Progenitor cell of endocrine pancreas (in vitro differentiated cells): ENCODE measurements at places on chromosomes 3 and 15. TPM values are rescaled to one million over a fixed set of nuclear protein-coding genes. Genes with fewer than 3 reads are reported as not detected.

The LHFPL4 gene
- 0.55 and 0.64 TPM in 2 replicates for total RNA-seq

The MRAS gene
- total RNA-seq, result 25.1 and 27.7 TPM in 2 replicates

The AGBL1 gene
- not detected in 2 replicates for total RNA-seq

The MAGI1 gene
- total RNA-seq, result 142 and 150 TPM in 2 replicates

The POTEB3 gene
- not detected in 2 replicates for total RNA-seq

The FMN1 gene
- 0.41 and 1.2 TPM in 2 replicates for total RNA-seq

The CRABP1 gene
- total RNA-seq, result 1.1 and 2.8 TPM in 2 replicates

The TRPC1 gene
- total RNA-seq, result 16.5 and 17.6 TPM in 2 replicates

The GAP43 gene
- total RNA-seq, result 9.6 and 11.7 TPM in 2 replicates

The INKA1 gene
- total RNA-seq, result not detected in 2 replicates

DNA sequence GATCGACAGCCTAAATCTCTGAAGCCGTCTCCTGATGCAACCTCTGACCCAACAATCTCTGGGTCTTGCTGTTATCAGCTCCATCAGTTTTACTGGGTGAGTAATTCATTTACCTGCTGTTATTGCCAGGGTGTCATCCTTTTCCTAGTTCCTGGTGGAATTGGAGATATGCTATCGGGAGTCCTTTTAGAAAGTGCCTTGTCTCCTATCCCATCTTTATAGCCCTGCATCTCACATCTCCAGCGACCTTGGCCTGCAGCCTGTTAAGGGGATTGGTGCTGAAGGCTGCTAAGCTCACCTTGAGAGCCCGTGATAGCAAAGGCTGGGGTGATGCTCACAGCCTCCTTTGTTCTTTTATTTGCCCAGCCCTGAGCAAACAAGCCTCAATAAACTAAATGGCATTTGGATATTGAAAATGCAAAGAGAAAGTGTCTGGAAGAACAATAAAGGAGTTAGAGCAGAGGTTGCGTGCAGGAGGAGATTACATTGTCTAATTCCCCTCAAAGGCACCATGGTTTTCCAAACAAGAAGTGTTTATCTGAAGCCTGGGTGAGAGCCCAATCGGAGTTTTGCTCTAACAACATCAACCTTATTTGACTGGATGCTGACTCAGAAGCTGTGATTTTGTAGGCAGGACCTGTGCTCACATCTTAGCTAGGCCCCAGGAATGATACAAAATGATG, 101.8 kb downstream of the RPLP1 start:
- H3K27me3 ChIP-seq, result peaks cover 49% of the 10 kb centered on the region
- no peak for DNase-seq
- H3K4me1 ChIP-seq, result peaks cover 64% of the 10 kb centered on the region
- no peak overlapping the region for H3K4me3 ChIP-seq

DNA sequence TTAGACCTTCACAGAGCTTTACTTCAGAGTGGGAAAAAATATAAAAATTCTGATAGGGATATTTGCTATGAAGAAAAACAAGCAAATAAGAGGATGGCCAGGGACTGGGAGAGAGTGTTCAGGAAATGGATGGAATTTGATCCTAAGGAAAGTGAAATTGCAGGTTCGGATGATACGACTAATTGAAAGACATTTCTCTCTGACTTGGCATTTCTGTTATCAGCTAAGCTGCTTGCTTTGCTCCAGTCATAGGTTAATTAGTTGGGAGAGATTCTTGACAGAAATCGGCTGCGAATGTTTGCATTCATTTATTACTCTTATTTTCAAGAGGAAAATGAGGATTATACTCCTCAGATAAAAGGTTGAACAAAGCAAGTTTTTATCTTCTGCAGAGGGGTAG, 808.7 kb upstream of the NECTIN3 start:
- DNase-seq, result no peak
- no peak overlapping the region for H3K4me3 ChIP-seq
- H3K27me3 ChIP-seq, result no peaks in the 10 kb centered on the region
- no peak overlapping the region for H3K27ac ChIP-seq

GRCh38 chr3:169213956-169214355, 449.6 kb downstream of the MECOM start:
- H3K4me3 ChIP-seq, result no peak overlapping the region
- H3K36me3 ChIP-seq, result peaks cover 21% of the 10 kb centered on the region
- peaks cover 17% of the 10 kb centered on the region for H3K4me1 ChIP-seq
- H3K27ac ChIP-seq, result no peak overlapping the region
- H3K27me3 ChIP-seq, result no peaks in the 10 kb centered on the region
- DNase-seq, result no peak

GRCh38 chr15:88193415-88193814, 63.1 kb downstream of the NTRK3 start:
- no peak overlapping the region for H3K27ac ChIP-seq
- H3K36me3 ChIP-seq, result no peaks in the 10 kb centered on the region
- no peaks in the 10 kb centered on the region for H3K4me1 ChIP-seq
- H3K27me3 ChIP-seq, result peaks cover 22% of the 10 kb centered on the region
- no peak overlapping the region for H3K4me3 ChIP-seq

DNA sequence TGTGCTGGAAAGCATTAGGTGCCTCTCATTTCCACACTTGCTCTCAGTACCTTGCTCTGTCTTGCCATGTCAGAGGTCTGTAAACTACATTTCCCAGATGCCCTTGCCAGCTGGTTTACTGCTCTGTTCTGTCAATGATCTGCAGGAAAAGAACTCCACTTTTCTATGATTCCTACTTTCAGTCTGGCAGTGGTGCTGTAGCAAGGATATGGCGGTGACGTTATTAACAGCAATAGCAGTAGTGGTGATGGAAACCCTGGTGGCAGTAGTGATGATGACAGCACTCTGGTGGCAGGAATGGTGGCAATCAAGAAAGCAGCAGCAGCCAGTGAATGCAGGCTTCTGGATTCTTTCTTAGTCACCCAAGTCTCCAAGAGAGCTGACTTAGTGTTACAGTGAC, 665.2 kb downstream of the DIPK2A start:
- H3K4me1 ChIP-seq, result peaks cover 5% of the 10 kb centered on the region
- no peaks in the 10 kb centered on the region for H3K27me3 ChIP-seq
- no peak overlapping the region for H3K4me3 ChIP-seq
- H3K36me3 ChIP-seq, result no peaks in the 10 kb centered on the region
- DNase-seq, result no peak

- peaks cover 4% of the 10 kb centered on the region for H3K4me1 ChIP-seq
- no peaks in the 10 kb centered on the region for H3K27me3 ChIP-seq
- no peaks in the 10 kb centered on the region for H3K36me3 ChIP-seq
- peak overlapping the region; percentile 50 for H3K27ac ChIP-seq
Measured at GRCh38 chr3:190258634-190259033, 63.6 kb downstream of the CLDN1 start.

GRCh38 chr3:157785102-157785826, 282.0 kb upstream of the VEPH1 start:
- no peaks in the 10 kb centered on the region for H3K36me3 ChIP-seq
- no peaks in the 10 kb centered on the region for H3K4me1 ChIP-seq
- H3K27ac ChIP-seq, result no peak overlapping the region

GRCh38 chr15:65028338-65028737, 1.1 kb downstream of the MTFMT start:
- H3K27me3 ChIP-seq, result peaks cover 10% of the 10 kb centered on the region
- peak overlapping the region; percentile 74 for H3K4me3 ChIP-seq
- no peak for DNase-seq
- H3K36me3 ChIP-seq, result peaks cover 13% of the 10 kb centered on the region

GRCh38 chr3:43417133-43417532, 130.8 kb downstream of the SNRK start:
- no peak for DNase-seq
- H3K27me3 ChIP-seq, result no peaks in the 10 kb centered on the region
- peaks cover 22% of the 10 kb centered on the region for H3K4me1 ChIP-seq

DNA sequence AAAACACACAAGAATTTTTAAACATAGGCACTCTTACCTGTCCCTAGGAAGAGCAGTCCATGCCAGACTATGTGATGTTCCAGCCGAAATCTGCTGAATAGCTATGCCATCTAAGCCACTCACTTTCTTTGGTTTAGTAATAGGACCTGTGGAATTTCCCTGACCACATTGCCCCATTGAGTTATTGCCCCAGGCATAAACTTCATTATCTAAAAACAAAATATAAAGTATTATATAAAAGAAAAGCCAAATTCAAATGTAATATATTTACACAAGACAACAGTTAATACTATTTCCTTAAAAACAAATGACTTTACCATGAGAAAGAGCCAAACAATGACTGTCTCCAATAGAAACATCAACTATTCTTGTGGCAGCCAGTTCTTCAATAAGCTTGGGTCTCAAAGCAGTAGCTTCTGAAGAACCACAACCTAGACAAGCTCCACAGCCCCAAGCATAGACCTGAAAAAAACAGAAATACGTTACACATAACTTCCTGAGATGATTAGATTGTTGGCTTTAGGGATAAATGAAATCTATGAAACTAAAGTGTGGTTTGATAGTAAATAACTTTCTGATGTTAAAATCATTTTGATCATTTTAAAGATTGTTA, 84.3 kb downstream of the HERC1 start:
- no peaks in the 10 kb centered on the region for H3K4me1 ChIP-seq
- peaks cover 21% of the 10 kb centered on the region for H3K36me3 ChIP-seq
- no peak for DNase-seq
- no peak overlapping the region for H3K4me3 ChIP-seq

DNA sequence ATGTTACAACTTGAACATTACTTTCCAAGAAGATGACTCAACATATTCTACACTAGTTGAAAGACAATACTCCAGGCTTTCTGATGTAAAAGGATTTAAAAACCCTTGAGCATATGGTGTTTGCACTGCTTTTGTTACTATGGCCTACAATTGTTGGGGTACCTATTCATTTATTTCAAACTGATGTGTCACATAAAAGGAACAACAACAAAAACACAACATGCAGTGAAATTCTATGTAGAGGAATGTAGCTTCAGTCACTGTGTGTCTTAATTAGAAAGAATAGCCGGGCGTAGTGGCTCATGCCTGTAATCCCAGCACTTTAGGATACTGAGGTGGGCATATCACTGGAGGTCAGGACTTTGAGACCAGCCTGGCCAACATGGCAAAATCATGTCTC, 1.6 kb downstream of the SPATA16 start:
- no peaks in the 10 kb centered on the region for H3K36me3 ChIP-seq
- no peak overlapping the region for H3K4me3 ChIP-seq
- H3K4me1 ChIP-seq, result peaks cover 6% of the 10 kb centered on the region
- DNase-seq, result no peak
- H3K27me3 ChIP-seq, result no peaks in the 10 kb centered on the region

DNA sequence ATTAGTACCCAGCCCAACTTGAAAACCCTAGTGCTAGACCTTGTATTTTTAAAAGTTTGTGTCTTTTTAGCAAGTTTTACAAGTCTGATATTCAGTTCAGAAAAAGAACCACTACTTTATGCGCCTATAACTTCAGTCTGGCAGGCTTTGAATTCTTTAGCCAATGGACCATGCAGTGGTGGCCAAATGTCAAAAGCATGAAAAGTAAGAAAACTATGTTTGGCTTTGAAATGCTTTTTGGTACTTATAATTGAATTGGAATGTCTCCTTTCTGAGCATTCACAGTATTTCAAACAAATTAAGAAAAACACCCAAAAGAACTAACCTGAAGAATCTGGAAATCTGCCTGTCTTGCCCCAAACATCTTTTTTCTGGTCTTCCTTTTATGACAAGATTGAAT, 12.8 kb downstream of the WDR48 start:
- DNase-seq, result no peak
- no peak overlapping the region for H3K4me3 ChIP-seq
- no peak overlapping the region for H3K27ac ChIP-seq
- H3K36me3 ChIP-seq, result peaks cover 7% of the 10 kb centered on the region
- peaks cover 22% of the 10 kb centered on the region for H3K4me1 ChIP-seq
- no peaks in the 10 kb centered on the region for H3K27me3 ChIP-seq

DNA sequence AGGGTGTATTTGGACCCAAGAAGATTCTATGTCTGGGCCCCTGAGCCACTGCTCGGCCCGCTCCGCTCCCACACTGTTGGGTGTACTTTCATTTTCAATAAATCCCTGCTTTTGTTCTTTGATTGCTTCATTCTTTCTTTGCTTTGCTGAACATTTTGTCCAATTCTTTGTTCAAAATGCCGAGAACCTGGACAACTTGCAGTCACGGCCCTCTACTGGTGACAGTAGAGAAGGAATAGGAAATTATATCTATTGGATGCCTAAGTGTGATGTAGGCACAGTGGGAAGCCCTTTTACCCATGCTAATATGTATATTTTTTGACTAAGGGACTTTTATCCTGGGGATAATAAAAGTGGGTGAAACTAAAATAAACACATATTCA, 340.8 kb downstream of the LRRC3B start:
- H3K36me3 ChIP-seq, result no peaks in the 10 kb centered on the region
- DNase-seq, result no peak
- H3K4me1 ChIP-seq, result peaks cover 3% of the 10 kb centered on the region
- no peak overlapping the region for H3K27ac ChIP-seq

DNA sequence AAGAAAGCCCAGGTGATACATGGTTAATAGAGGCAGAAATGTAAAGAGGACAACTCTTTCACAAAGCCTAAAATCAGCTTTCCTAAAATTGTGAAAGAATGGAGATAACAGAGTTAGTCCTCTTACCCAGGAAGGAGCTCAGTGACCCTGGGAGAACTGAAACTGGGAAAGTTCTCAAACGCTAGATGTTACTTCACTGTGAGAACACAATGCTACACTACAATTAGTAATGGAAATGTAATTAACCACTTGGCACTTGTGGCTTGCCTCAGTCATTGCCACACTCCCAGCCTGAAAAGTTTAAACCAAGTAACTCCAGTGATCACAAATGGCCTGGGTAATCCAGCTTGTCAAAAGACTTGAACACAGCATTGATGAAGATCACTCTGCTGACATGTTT, 102.7 kb upstream of the FGF7 start:
- H3K36me3 ChIP-seq, result peaks cover 15% of the 10 kb centered on the region
- no peak for DNase-seq
- H3K4me1 ChIP-seq, result no peaks in the 10 kb centered on the region
- H3K4me3 ChIP-seq, result no peak overlapping the region

DNA sequence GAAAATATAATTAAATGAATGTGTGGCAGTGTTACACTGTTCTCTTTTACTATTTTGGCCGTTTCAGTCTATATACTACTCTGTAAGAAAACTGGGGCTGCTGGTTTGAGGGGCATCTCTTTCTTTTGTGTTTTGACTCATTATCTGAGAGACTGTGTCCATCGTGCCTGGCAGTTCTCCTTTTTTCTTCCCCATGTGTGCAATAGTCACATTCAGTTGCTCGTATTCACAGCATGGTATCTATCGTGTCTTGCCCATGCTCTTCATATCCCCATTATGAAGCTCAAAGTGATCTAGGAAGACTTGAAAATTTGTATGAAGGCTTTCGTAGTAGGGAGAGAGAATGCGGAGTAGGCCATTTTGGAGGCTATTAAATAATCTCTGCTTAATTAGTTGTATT, 29.8 kb upstream of the FAH start:
- H3K4me3 ChIP-seq, result no peak overlapping the region
- peaks cover 25% of the 10 kb centered on the region for H3K36me3 ChIP-seq
- H3K4me1 ChIP-seq, result peaks cover 7% of the 10 kb centered on the region
- H3K27me3 ChIP-seq, result no peaks in the 10 kb centered on the region
- DNase-seq, result no peak

GRCh38 chr3:54347060-54347459, 224.7 kb downstream of the CACNA2D3 start:
- peaks cover 45% of the 10 kb centered on the region for H3K27me3 ChIP-seq
- no peak overlapping the region for H3K27ac ChIP-seq
- H3K36me3 ChIP-seq, result no peaks in the 10 kb centered on the region
- peaks cover 17% of the 10 kb centered on the region for H3K4me1 ChIP-seq
- no peak for DNase-seq
